Activated CD8-positive, alpha-beta memory T cell treated with anti-CD3 and anti-CD28 coated beads, Interleukin-2, amount 10 ng/mL, durations not matched to agents 7 days and 5 days (primary cell): ENCODE measurements at places on chromosomes 5 and 9.

GRCh38 chr9:95250462-95251221, 66.9 kb downstream of the FANCC start:
- H3K27ac ChIP-seq = no peak overlapping the region
- no peaks in the 10 kb centered on the region for H3K27me3 ChIP-seq
- H3K36me3 ChIP-seq = peaks cover 14% of the 10 kb centered on the region
- no peak for DNase-seq

DNA sequence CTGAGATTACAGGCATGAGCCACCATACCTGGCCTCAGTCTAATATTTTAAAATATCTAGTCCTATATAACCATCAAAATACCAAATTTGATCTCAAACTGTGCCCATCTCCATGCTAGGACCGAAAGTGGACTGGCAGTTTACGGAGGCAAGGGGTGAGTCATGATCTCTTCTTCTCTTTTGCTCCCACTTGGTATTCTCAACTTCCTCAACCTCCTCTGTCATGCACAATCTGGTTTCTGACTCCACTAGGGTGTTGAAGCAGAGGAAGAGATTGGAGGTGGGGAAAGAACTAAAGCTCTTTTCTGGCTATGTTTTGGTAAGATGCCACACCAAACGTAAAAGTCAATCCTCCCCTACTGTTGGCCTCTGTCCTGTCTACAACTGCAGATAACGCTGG, 55.9 kb upstream of the CEMIP2 start:
- no peaks in the 10 kb centered on the region for H3K27me3 ChIP-seq
- no peaks in the 10 kb centered on the region for H3K4me1 ChIP-seq
- no peak for DNase-seq
- H3K4me3 ChIP-seq = no peak overlapping the region

- H3K4me1 ChIP-seq = no peaks in the 10 kb centered on the region
- H3K4me3 ChIP-seq = no peak overlapping the region
- no peak overlapping the region for H3K27ac ChIP-seq
- no peaks in the 10 kb centered on the region for H3K36me3 ChIP-seq
These were observed 380.5 kb downstream of the RAB3C start for GRCh38 chr5:58963361-58963760.

GRCh38 chr5:40410231-40410861, 269.4 kb upstream of the PTGER4 start:
- DNase-seq = peak; percentile 84
- peak overlapping the region; percentile 66 for H3K4me3 ChIP-seq
- H3K4me1 ChIP-seq = peaks cover 53% of the 10 kb centered on the region
- peaks cover 12% of the 10 kb centered on the region for H3K36me3 ChIP-seq

GRCh38 chr5:176955895-176956294, 50.7 kb downstream of the UIMC1 start:
- H3K4me3 ChIP-seq = no peak overlapping the region
- no peak for DNase-seq
- no peak overlapping the region for H3K27ac ChIP-seq
- H3K27me3 ChIP-seq = no peaks in the 10 kb centered on the region
- peaks cover 16% of the 10 kb centered on the region for H3K36me3 ChIP-seq
- no peaks in the 10 kb centered on the region for H3K4me1 ChIP-seq

- no peaks in the 10 kb centered on the region for H3K4me1 ChIP-seq
- DNase-seq = no peak
- no peaks in the 10 kb centered on the region for H3K36me3 ChIP-seq
- H3K27ac ChIP-seq = no peak overlapping the region
- H3K27me3 ChIP-seq = no peaks in the 10 kb centered on the region
These were observed 215.0 kb downstream of the CNTLN start for GRCh38 chr9:17349831-17350230.

GRCh38 chr9:37555786-37556185, 20.4 kb downstream of the FBXO10 start:
- no peak for DNase-seq
- no peak overlapping the region for H3K27ac ChIP-seq
- no peaks in the 10 kb centered on the region for H3K27me3 ChIP-seq
- no peaks in the 10 kb centered on the region for H3K36me3 ChIP-seq

DNA sequence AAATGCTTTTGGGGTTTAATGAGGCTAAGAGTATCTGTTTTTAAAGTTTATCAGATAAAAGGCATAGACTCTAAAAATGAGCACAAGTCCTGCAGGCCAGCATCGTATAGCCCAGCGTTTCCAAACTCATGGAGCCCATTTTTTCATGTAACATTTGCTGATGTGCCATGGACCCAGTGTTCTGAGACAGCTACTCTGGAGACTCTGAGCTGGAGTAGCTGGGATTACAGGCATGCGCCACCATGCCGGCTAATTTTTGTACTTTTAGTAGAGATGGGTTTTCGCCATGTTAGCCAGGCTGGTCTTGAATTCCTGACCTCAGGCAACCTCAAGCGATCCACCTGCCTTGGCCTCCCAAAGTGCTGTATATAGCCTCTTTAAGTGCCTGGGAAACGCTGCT, 15.8 kb downstream of the GLRX start:
- DNase-seq = no peak
- H3K27me3 ChIP-seq = no peaks in the 10 kb centered on the region
- no peak overlapping the region for H3K27ac ChIP-seq
- no peak overlapping the region for H3K4me3 ChIP-seq

GRCh38 chr9:124934290-124934689, 6.6 kb downstream of the GOLGA1 start:
- H3K36me3 ChIP-seq = peaks cover 33% of the 10 kb centered on the region
- peaks cover 19% of the 10 kb centered on the region for H3K4me1 ChIP-seq
- H3K27ac ChIP-seq = peak overlapping the region; percentile 13
- no peak for DNase-seq
- no peaks in the 10 kb centered on the region for H3K27me3 ChIP-seq
- H3K4me3 ChIP-seq = no peak overlapping the region

- H3K36me3 ChIP-seq = no peaks in the 10 kb centered on the region
- no peak overlapping the region for H3K4me3 ChIP-seq
- H3K4me1 ChIP-seq = no peaks in the 10 kb centered on the region
- DNase-seq = no peak
- no peak overlapping the region for H3K27ac ChIP-seq
These were observed 215.1 kb upstream of the ZNF608 start for GRCh38 chr5:124961521-124961920.

- no peak overlapping the region for H3K27ac ChIP-seq
- no peak overlapping the region for H3K4me3 ChIP-seq
- H3K36me3 ChIP-seq = no peaks in the 10 kb centered on the region
- H3K27me3 ChIP-seq = no peaks in the 10 kb centered on the region
These were observed 514.5 kb upstream of the RGMB start for GRCh38 chr5:98258939-98259338.

DNA sequence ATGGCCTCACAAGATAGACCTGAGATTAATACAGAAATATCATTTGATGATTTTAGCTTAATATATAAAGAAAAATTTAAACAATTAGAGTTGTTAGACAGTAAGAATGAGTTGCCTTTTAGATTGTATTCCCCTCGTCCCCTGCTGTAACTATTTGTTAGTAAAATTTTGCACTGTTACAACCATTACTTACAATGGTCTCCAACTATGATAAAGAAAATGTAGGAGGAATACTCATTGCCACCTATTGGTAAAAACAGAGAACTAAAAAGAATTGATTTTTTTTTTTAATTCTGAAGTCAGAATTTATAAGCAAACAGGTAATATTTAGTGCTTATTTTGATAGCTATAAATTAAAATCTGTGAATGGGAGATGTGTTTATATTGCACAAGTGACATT, 937.6 kb downstream of the TLE4 start:
- no peaks in the 10 kb centered on the region for H3K36me3 ChIP-seq
- H3K27me3 ChIP-seq = no peaks in the 10 kb centered on the region
- H3K4me3 ChIP-seq = no peak overlapping the region

DNA sequence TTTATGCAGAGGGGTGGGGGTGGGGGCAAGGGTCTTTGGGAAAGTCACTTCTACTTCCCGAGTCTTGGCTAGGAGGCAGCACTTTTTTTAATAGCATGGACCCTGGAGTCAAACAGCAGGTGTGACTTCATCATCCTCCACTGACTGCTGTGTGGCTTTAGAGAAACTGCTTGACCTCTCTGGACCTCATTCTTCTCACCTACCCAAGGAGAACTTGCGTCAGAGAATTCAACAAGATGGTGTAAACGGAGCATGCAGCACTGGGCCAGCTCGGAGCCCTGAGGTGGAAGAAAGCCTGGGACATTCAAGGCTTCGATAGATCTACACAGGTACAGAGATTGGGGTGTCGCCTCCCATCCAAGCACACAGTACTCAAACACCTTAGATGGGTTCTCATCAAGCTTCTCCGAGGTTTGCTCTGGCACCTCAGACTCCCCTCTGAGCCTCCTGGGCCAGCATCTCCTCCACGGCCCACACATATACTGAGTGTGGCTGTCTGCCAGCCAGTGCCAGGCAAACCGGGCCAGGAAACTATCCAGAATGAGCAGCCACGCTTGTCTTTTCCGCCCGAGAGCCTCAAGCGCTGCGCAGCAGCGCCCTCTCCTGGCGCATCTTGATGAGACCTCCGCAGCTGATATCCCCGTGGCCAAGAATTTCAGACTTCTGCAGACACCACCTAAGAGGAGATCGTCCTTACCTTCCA, 4.6 kb upstream of the SLC25A48 start:
- no peak overlapping the region for H3K4me3 ChIP-seq
- H3K36me3 ChIP-seq = no peaks in the 10 kb centered on the region
- H3K27ac ChIP-seq = no peak overlapping the region
- peak; percentile 54 for DNase-seq
- no peaks in the 10 kb centered on the region for H3K4me1 ChIP-seq
- H3K27me3 ChIP-seq = peaks cover 29% of the 10 kb centered on the region

GRCh38 chr5:172866802-172867748, 33.0 kb downstream of the ERGIC1 start:
- no peaks in the 10 kb centered on the region for H3K36me3 ChIP-seq
- peaks cover 11% of the 10 kb centered on the region for H3K4me1 ChIP-seq
- DNase-seq = no peak
- no peaks in the 10 kb centered on the region for H3K27me3 ChIP-seq
- no peak overlapping the region for H3K27ac ChIP-seq
- H3K4me3 ChIP-seq = no peak overlapping the region

GRCh38 chr5:44183753-44184152, 205.5 kb downstream of the FGF10 start:
- H3K4me3 ChIP-seq = no peak overlapping the region
- no peak for DNase-seq
- H3K27ac ChIP-seq = no peak overlapping the region
- H3K27me3 ChIP-seq = no peaks in the 10 kb centered on the region
- no peaks in the 10 kb centered on the region for H3K4me1 ChIP-seq

DNA sequence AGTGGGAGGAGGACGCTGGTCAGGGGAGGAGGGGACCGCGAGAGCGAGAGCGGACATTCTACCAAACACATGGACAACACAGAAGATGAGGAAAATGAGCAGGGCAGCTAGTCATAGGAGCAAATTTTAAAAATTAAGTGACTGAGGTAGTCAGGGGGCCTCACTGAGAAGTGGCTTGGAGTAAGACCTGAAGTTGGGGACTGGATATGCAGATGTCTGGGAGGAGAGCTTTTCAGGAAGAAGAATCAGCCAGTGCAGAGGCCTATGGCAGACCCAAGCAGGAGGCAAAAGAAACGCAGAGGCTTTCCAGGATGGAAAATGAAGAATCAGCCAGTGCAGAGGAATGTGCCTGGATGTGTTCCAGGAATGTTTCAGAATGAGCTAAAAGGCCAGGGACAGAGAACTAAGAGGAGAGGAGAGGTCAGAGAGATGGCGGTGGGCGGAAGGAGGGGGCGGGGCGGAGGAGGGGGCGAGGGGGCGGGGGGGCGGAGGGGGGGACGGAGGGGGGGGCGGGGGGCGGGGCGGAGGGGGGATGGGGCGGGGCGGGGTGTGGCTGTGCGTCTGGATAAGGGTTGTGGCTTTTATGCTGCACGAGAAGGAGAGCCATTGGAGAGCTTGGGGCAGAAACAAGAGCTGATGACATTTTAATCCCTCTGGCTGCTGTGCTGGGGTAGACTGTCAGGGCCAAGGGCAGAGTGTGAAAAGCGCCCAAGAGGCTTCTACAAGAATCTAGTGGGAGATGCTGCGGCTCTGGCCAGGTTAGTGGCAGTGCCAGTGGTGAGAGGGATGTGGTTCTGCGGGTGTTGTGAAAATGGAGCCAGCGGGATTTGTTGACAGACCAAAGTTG, 129.6 kb downstream of the KCNIP1 start:
- peaks cover 13% of the 10 kb centered on the region for H3K27me3 ChIP-seq
- H3K4me3 ChIP-seq = no peak overlapping the region
- H3K36me3 ChIP-seq = no peaks in the 10 kb centered on the region
- no peak for DNase-seq
- H3K4me1 ChIP-seq = peaks cover 8% of the 10 kb centered on the region

- H3K27me3 ChIP-seq = peaks cover 2% of the 10 kb centered on the region
- no peak overlapping the region for H3K27ac ChIP-seq
- no peak overlapping the region for H3K4me3 ChIP-seq
- no peak for DNase-seq
- no peaks in the 10 kb centered on the region for H3K36me3 ChIP-seq
These were observed 90.7 kb downstream of the MAT2B start for GRCh38 chr5:163595932-163596607.

DNA sequence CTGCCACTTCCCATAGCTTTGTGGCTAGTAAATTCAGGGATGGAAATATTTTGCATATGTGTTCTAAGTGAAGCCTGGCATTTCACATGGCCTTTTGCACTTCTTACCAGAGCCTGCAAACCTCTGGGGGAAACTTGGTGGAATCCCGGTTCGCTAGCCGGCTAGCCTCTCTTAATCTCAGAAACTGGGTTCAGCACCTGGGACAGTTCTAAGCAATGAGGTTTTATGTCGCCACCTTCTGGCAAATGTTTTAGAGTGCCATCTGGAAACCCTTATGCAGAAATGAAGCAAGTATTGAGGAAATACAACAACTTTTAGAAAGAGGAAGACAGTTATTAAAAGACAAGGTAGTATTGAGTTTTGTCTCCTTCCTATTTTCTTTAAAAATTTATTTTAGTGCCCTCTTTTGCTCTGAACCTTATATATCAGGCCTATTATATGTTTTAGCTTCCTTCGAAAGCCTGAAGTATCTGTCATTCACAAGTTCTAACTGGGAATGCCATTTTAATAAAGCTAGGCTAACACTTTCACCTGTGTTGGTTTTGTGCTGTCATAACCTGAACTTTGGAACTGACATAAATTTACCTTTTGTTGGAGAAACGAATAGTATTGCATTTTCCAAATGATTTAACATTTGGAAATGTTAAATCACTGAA, 963 bp upstream of the HTR1A start:
- no peaks in the 10 kb centered on the region for H3K4me1 ChIP-seq
- no peak overlapping the region for H3K27ac ChIP-seq
- H3K36me3 ChIP-seq = peaks cover 4% of the 10 kb centered on the region

GRCh38 chr9:134626571-134627416, 14.8 kb upstream of the COL5A1 start:
- DNase-seq = no peak
- H3K4me1 ChIP-seq = no peaks in the 10 kb centered on the region
- no peak overlapping the region for H3K27ac ChIP-seq
- H3K36me3 ChIP-seq = no peaks in the 10 kb centered on the region
- no peak overlapping the region for H3K4me3 ChIP-seq
- H3K27me3 ChIP-seq = no peaks in the 10 kb centered on the region
